ENCODE measurements at places on chromosomes 5 and 9.
A peak's percentile ranks its signal among the peaks of the same experiment; 100 is the strongest.

DNA sequence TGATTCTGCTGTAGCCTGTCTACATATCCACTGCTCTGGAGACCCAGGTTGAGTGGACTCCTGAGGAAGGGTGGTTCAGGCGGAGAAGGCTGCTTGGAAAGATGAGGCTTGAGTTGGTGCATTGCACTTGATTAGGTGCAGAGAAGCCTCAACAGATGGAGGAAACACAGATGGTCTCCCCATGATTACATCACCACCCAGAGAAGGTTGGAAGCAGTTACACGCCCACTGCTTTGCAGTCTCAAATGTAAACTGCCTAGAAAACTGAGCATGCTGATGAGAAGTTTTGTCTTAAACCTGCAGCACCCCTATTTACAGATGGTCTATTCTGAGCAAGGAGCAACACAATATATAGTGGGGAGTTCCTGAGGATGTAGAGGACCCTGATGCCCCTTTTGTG is 266.6 kb downstream of the PIK3R1 start:
- no peak for DNase-seq

- DNase-seq, result no peak
Observed at GRCh38 chr9:115938479-115938878, 215.1 kb upstream of the PAPPA start.

DNA sequence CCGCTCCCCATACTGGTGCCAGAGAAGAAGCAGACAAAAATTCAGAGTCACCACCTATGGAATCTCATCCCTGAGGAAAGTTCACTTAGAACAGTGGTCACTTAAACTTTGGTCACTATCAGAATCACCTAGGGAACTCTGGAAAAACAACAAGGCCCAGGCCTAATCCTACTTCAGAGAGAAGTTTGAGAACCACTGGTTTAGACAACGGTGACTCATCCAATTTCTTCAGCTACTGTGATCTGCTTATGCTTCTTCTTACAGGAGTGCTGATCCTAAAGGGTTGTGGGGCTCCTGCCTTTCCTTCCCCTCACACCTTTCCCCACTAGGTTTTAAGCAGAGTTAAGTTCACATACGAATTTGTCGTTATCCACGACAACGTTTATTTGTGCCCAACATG is 194.7 kb upstream of the KLF4 start:
- no peak for DNase-seq

DNA sequence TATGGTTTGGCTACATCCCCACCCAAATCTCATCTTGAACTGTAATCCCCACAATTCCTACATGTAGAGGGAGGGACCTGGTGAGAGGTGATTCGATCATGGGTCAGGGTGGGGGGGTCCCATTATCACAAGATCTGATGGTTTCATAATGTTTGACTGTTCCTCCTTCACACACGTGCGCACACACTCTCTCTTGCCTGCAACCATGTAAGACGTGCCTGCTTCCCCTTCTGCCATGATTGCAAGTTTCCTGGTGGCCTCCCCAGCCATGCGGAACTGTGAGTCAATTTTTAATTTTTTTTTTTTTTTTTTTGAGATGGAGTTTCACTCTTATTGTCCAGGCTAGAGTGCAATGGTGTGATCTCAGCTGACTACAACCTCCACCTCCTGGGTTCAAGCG is 27.0 kb downstream of the FAM169A start:
- DNase-seq, result no peak

GRCh38 chr5:56440871-56441740 is 208.0 kb upstream of the ANKRD55 start:
- DNase-seq, result peak; percentile 48

- DNase-seq, result no peak
Observed at GRCh38 chr5:177447611-177448243, 1.1 kb downstream of the PRR7 start.

GRCh38 chr9:129280236-129280622 is 102.2 kb upstream of the IER5L start:
- no peak for DNase-seq

- no peak for DNase-seq
Observed at GRCh38 chr9:19552282-19553105, 143.7 kb downstream of the ACER2 start.

- DNase-seq, result no peak
Observed at GRCh38 chr9:109542922-109543321, 44.8 kb upstream of the PTPN3 start.

GRCh38 chr5:96065685-96066385 is 104.2 kb upstream of the ELL2 start:
- no peak for DNase-seq

GRCh38 chr9:136013524-136014034 is 52.4 kb upstream of the UBAC1 start:
- DNase-seq, result no peak

GRCh38 chr9:122800066-122801060 is at the start of gene OR1K1:
TSS of gene OR1K1 (plus strand) at chr9:122800123. CDS start at chr9:122800123, 0 bp downstream.
- DNase-seq, result no peak

DNA sequence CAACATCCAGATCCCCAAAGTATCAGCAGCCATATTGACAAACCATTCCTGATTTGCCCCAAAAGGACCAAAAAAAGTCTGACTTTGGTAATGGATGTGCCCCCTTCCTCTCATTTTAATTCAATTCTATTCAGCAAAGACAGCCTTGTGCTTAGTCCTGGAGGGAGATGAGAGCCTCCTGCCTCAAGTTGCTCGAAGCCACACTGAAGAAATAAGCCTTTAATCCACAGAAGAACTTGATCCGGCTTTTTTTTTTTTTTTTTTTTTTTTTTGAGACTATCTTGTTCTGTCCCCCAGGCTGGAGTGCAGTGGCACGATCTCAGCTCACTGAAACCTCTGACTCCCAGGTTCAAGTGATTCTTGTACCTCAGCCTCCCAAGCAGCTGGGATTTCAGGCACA is 8.4 kb upstream of the PAX5 start:
- no peak for DNase-seq

DNA sequence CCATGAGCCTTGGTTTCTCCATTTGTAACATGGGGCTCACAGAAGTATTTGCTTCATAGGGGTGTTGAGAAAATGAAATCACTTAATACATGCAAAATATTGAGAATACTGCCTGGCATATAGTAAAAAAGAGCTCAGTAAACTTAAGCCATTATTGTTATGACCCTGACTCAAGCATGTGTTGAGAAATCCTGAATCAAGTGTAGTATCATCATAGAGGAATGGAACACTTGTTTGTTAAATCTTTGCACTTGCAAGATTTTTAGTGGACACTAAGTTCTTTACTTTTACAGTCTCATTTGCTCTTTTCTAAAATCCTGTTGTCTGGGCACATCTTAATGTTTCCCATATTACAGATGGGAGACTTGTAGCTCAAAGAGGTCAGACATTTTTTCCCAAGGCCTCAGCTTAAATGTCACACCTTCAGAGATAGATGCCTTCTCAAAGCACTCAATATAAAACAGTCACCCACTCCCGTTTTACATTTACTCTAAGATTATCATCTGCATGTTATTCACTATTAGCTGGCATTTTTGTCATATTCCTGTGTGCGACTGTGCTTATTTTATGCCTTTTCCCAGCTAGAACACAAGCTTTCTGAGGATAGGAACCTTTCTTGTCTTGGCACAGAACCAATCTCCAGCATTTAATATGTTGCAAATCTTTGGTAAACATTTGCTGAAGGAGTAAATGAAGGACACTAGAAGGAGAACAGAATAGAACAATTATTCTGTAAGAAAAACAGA is 250.0 kb upstream of the TNC start:
- DNase-seq, result no peak

- no peak for DNase-seq
Observed at GRCh38 chr9:80435591-80435990, 863.8 kb downstream of the TLE4 start.

DNA sequence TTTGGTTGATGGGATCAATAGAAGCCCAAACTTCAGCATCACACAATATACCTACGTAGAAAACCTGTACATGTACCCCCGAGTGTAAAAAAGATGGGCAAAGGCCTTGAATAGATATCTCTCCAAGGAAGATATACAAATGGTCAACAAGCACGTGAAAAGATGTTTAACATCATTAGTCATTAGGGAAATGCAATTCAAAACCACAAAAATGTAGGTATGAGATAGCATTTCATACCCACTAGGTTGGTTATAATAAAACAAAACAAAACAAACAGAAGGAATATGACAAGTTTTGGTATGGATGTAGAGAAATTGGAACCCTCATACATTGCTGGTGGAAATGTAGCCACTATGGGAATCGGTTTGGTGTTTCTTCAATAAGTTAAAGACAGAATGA is 33.1 kb upstream of the PPARGC1B start:
- no peak for DNase-seq

DNA sequence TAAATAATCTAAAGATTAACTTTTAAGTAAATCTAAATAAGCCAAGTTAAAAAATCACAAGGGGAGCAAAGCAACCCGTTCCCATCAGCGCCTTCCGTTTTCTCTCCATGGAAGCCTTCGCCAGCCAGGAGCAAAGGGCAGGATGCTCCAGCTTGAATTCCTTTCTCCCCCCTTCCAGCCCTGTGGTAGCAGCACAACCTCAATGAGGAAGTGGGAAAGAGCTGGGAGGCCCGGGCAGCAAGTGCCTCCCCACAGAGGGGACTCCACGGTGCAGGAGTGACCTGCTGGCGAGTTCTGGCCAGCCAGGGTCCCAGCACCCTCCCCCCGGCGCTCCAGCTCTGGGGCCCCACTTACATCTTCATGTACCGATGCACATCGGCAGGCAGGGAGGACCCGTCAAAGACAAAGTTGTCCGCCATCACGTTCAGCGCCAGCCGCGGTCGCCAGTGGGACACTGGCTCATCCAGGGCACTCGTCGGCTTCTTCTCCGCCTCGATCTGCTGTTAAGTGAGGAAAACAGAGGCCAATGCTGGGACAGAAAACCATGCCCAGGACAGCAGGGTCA is 6.3 kb downstream of the CLPTM1L start:
- DNase-seq, result no peak

- DNase-seq, result no peak
Observed at GRCh38 chr9:5825223-5825622, 7.7 kb downstream of the ERMP1 start.

DNA sequence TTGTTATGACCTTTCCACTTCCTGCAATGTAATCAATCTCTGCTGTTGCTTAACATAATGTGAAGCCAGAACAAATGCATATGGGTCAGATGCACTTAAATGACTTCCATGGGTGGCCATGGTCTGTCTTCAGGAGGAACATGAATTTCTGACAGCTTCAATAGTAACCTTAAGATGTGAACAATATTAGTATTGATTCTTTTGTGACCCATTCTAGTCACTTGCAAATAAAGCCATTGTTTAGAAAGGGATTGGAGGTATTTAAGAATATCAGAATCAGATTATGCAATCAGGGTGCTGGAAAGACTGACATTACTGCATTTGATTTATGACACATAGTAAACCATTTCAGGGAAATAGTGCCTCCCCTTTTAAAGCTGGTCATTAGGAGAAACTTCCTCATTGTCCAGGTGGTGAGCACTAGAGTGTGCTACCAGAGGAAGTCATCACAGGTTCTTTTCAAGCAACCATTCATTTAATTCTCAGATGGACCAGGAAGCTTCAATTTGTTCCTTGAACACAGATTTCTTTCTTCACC is 32.1 kb downstream of the GRIN3A start:
- no peak for DNase-seq

- DNase-seq, result no peak
Observed at GRCh38 chr5:12214267-12215015, 310.2 kb upstream of the CTNND2 start.

GRCh38 chr5:4700069-4700468 is 440.1 kb upstream of the ADAMTS16 start:
- peak; percentile 80 for DNase-seq

- no peak for DNase-seq
Observed at GRCh38 chr9:77495834-77496671, 152.1 kb downstream of the GNA14 start.

GRCh38 chr9:77177894-77178794 is 810 bp downstream of the VPS13A start:
- no peak for DNase-seq

DNA sequence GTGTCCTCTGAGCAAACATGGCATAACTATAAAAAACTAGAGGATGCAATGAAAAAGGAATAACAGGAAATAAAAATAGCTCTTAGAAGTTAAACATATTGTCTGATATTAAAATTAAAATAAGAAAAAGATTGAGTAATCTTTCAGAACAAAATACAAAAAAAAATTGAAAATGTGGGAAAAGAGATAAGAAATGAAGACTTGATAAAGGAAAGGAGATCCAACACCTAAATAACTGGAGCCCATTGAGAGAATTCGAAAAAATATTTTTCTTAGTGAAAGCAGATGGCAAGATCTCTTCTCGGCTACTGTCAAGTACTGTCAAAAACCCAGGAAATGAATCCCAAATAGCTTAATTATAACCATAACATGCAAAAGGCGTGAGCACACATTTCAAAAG is 24.9 kb downstream of the LIFR start:
- DNase-seq, result no peak

DNA sequence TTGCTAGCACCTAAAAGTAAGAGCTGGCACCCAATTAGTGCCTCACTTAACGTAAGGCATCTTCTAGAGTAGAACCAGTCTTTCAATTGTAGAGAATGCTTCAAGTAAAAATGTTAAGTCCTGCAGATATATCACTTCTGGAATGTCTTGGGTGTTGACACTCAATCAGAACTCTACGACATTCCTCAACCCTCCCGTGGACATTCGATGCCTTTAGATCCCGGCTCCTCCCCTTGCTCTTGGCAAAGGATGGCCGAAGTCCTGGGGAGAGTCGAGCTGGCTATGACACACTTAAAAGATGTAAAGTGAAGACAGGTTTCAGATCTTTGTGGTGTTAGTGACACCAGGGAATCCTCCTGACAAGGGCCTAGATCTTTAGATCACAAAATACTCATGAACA is 87.5 kb upstream of the ERCC6L2 start:
- DNase-seq, result no peak

- no peak for DNase-seq
Observed at GRCh38 chr5:34674187-34674586, 18.1 kb downstream of the RAI14 start.

DNA sequence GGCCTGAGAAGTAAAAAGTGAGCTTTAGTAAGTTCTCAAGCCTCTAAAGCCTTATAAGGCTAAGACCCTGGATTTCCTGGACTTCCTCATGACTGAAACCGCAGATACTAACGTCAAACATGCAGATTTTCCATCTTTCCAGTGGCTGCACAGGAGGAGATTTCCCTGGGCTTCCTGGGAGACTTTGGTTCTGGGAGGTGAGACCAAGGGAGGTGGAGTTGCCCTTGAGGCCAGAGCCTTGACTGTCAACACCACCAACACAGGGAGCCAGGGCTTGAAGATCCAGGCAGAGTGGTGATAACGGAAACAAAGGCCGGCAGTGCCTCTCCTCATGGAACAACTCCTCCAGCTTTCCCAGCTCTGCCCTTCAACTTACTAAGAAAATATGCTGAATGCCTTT is 144.7 kb upstream of the LRRTM2 start:
- no peak for DNase-seq

DNA sequence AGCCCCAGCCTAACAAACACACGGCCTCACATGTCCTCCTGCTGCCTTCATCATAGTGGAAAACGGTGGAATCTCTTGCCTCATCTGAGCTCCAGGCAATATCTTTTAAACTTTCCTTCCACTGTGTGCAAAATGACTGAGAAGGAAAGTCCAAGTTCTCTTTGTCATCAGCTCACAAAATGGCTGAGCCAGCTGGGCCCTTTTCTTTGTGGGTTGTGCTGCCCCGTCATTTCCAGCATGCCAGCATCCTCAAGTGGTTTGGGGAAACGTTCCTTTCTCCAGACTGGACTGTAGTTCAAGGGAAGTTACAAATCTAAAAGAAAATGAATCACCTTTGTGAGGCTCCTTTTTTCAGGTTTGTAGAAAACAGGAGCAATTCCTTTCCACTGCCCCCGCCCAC is 171.1 kb upstream of the FSTL4 start:
- DNase-seq, result no peak
